A549 treated with Mapracorat at 1 μM for 4 hours (cell line): ENCODE measurements at places on chromosomes 7 and 10. TPM values are rescaled to one million over a fixed set of nuclear protein-coding genes. Genes with fewer than 3 reads are reported as not detected.

The ITGA8 gene
- total RNA-seq: not detected in 5 replicates

The SUN3 gene
- 0.19 TPM in 1 of 5 replicates, not detected in the others for total RNA-seq

The CALML5 gene
- not detected in 5 replicates for total RNA-seq

The STAG3 gene
- 0.06 to 0.41 TPM (median 0.23 TPM) in 5 replicates for total RNA-seq

The COL28A1 gene
- total RNA-seq: 0.45 to 0.98 TPM (median 0.65 TPM) in 5 replicates
